Activated T-helper 2 cell treated with anti-CD3 and anti-CD28 coated beads, Interferon-gamma antibody, Interleukin-2, Interleukin-4, amounts not matched to agents 10 μg/mL and 5 μg/mL and 100 μg/mL, durations not matched to agents 14 hours and 24 hours and 36 hours (primary cell): ENCODE measurements at places on chromosomes 5 and 9. TPM values are rescaled to one million over a fixed set of nuclear protein-coding genes. Genes with fewer than 3 reads are reported as not detected.

DNA sequence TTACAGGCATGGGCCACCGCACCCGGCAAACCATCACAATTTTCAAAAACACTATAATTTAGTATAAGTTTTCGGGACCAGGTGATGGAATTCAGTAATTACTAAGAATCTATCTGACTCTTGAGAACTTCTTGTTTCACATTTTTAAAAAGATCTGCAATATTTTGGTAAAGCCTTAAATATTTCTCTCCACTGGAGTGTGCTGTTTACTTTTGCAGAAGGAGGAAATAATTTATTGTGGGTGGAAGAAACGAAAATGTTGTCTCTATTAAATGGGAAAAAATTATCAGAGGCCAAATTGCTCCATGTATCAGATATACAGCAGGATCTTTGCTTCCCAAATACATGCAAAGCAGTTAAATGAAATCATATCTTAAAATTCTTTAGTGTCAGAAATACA, 566.8 kb upstream of the CYLC2 start:
- no peaks in the 10 kb centered on the region for H3K4me1 ChIP-seq
- no peak overlapping the region for H3K4me3 ChIP-seq
- DNase-seq = no peak
- no peak overlapping the region for H3K27ac ChIP-seq
- H3K27me3 ChIP-seq = no peaks in the 10 kb centered on the region
- no peaks in the 10 kb centered on the region for H3K36me3 ChIP-seq

DNA sequence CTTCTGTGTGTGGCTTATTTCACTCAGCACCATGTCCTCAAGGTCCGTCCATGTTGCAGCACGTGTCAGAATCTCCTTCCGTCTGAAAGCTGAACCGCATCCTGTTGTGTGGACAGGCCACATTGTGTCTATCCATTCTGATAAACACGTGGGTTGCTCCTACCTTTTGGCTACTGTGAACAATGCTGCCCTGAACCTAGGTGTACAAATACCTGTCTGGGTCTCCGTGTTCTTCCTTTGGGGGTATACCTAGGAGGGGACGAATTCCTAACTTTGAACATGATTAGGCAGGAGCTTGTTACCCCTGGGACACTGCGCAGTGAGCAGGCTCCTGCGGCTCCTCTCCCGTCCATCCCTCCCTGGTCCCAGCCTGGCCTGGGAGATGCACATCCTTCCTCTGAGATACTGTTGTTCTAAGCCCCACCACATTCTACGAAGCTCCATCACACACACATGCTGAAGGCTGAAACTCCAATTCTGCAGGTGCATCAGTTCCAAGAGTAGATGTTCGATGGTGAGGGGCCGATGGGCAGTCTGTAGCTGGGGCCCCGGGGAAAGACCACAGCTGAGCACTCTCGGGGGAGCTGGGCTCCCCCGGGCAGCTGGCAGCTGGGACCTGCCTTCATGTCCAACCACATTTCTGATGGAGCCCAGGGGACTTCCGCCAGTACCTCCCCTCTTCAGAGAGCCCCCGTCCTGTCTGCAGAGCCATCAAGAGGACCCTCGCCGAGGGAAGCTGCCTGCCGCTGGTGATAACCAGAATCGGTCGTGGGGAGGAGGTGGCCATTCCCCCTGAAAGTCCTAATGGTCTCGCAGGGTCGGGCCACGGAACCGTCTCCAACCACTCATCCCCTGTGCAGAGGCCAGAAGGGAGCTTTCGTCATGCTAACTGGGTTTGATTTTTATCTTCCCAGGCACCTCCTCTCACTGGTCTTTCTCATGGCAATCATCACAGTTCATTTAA, 120.9 kb downstream of the COL23A1 start:
- H3K4me3 ChIP-seq = no peak overlapping the region
- no peak for DNase-seq
- no peaks in the 10 kb centered on the region for H3K36me3 ChIP-seq

DNA sequence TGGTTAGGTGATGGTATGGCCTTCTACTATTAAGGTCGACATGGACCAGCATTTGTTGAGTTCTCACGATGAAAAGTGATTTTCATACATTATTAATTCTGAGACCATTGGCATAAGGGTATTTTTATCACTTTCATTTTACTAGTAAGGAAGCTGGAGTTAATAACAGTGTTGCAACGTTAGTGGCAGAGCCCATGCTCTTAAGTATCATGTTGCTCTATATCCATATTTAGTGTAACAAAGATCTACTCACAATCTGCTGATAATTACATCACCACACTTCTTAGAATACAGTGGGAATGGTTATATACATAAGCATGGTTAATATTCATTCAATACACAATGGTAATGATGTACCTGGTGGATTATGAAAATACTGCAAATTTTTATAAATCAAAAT, 81.9 kb downstream of the PRR16 start:
- H3K4me3 ChIP-seq = no peak overlapping the region
- DNase-seq = no peak
- H3K27ac ChIP-seq = no peak overlapping the region

DNA sequence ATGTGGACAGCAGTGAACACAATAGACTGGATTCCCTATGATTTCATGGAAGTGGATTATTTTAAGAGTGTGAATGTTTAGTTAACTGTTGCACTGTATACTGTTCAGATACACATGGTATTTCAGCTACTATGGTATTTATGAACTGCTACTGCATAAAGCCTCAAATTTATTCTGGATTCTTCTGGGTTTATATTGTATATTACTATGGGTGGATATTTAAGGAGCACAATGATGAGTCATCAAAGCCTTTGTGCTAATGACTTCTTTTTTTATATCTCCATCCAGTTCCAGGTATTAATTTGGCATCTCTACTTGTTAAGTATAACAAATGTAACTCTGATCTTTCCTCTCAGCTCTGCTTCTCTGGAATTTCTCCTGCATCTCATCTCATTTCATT, 6.8 kb downstream of the KDM4C start:
- H3K4me1 ChIP-seq = peaks cover 37% of the 10 kb centered on the region
- peaks cover 23% of the 10 kb centered on the region for H3K36me3 ChIP-seq
- H3K27ac ChIP-seq = no peak overlapping the region
- no peak for DNase-seq

DNA sequence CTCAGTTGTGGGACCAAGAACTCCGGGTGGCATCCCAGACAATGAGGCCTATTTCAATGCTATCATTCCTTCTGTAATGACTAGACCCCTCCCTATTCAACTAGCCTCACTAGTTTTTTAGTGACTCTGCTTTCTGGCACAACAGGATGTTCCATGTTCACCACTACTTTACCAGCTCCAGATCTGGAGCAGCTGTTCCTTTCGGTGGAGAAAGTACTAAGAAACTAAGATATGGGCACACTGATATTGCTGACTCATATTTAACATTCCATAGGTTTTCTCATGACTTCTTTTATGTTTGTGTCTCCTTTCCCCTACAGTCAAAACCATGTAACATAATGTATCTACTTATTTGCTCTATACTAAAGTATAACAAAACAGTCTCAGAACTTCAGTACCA, 24.1 kb downstream of the IL33 start:
- no peak for DNase-seq
- no peak overlapping the region for H3K4me3 ChIP-seq
- H3K4me1 ChIP-seq = peaks cover 8% of the 10 kb centered on the region
- H3K36me3 ChIP-seq = no peaks in the 10 kb centered on the region

DNA sequence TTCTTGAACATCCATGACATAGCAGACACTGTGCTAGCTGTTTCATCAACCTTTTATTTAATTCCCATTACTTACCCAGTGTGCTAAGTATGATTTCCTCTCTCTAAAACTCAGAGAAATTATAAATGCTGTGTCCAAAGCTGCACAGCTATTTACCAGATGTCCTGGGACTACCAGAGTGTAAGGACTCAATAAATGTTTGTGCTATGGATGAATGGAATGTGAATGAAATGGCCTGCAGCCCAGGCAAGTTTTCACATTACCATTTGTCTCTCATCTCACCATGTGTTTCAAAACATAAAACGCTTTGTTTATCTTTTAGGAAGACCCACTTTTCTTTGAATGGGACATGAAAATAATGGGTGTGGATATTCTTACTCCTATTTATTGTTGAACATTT, 96.2 kb downstream of the ARHGEF28 start:
- no peak for DNase-seq
- H3K4me1 ChIP-seq = no peaks in the 10 kb centered on the region
- no peak overlapping the region for H3K27ac ChIP-seq
- no peak overlapping the region for H3K4me3 ChIP-seq

DNA sequence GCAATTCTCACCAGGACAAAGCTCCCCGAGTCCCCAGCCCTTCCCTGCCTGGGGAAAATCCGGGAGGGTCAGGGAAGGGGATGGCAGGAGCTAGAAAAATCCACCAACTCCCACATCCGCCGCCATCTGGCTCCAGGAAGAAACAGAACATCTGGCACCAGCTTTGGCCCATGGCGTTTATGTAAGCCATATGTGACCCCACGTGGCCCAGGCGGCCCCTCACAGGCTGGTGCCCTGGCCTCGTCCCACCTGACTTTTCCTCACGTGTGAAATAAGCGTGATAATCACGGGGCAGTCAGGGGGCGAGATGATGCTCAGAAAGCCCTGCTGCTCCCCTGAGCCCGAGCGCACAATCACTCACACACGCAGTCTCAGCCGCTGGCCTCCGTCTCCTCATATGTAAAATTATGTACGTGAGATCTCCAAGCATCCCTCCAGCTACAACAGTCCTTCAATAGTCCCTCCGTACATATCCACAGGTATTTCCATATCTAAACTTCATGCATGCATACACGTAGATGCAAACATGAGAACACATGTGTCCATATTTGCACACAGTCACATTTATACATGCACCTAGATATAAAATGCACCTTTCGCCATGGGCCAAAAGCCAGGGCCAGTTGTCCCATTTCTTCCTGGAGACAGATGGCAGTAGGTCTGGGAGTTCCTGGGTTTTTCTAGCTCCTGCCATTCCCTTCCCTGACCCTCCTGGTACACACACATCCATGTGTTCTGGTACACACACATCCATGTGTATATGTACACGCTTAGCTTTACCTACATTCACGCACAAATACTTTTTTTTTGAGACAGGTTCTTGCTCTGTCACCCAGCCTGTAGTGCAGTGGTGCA, 28.9 kb downstream of the PLPP7 start:
- H3K27ac ChIP-seq = no peak overlapping the region
- no peak overlapping the region for H3K4me3 ChIP-seq
- H3K27me3 ChIP-seq = no peaks in the 10 kb centered on the region
- no peaks in the 10 kb centered on the region for H3K36me3 ChIP-seq
- no peaks in the 10 kb centered on the region for H3K4me1 ChIP-seq

GRCh38 chr5:138449501-138450239, 10.8 kb downstream of the REEP2 start:
- peak overlapping the region; percentile 19 for H3K27ac ChIP-seq
- no peaks in the 10 kb centered on the region for H3K36me3 ChIP-seq
- peaks cover 2% of the 10 kb centered on the region for H3K27me3 ChIP-seq
- peak; percentile 69 for DNase-seq

DNA sequence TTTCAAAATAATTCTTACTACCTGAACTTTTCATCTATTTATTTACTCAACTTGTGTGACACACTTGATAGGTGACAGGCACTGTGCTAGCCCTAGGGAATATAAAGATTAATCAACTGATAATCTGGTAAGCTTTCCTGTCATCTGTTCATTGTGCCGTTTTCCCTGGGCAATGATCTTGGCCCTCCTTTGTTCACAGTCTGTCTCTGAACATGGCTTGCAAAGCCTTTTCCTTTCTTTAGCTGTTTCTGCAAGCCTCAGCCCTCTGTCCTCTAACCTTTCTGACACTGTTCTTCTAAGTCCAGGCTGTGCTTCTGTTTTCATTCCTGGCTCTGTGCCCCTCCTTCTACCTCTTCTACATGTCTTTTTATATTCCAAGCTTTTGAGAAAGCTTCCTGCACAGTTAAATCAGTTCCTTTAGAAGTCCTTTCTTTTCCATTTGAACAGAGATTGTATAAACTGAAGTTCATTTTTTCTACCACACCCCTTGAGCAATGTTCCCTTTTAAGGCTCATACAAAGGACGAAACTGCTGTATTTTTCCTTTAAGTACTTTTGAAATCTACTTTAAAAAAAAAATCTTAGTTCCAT, 803.0 kb upstream of the ZNF608 start:
- no peak for DNase-seq
- H3K27ac ChIP-seq = no peak overlapping the region
- H3K4me1 ChIP-seq = no peaks in the 10 kb centered on the region
- no peaks in the 10 kb centered on the region for H3K27me3 ChIP-seq
- H3K4me3 ChIP-seq = no peak overlapping the region

DNA sequence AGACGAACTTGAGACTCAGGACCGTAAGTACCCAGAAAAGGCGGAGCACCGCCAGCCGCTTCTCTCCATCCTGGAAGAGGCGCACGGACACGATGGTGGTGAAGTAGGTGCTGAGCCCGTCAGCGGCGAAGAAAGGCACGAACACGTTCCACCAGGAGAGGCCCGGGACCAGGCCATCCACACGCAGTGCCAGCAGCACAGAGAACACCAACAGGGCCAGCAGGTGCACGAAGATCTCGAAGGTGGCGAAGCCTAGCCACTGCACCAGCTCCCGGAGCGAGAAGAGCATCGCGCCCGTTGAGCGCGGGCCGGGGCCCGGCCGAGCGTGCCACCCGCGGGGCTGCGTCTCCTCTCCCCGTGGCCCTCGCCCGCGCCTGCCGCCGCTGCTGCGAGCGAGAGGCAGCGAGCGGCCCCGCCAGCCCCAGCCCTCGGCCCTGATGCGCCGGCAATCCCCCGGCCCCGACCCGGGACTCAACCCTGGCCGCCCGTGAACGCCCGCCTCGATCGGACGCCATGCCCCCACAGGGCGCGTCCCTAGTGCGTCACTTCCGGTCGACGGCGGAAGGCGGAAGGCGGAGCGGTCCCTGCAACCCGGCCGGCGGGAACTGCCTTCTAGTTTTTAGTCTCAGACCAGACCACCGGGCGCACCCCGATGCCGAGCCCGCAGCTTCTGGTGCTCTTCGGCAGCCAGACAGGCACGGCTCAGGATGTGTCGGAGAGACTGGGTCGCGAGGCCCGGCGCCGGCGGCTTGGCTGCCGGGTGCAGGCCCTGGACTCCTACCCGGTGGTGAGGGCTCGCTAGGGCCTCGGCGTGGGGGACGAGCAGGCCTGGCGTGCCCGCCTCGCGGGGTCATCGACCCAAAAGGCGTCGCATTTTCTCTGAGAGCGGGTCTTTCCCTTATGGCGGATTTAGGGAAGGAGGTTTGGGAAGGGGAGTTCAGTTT, at the start of the genes NDOR1 and TMEM203:
TSS of gene NDOR1 (plus strand) at position 575 of the 944 bp plus-strand sequence. CDS start at position 653, 78 bp downstream.
TSS of gene TMEM203 (minus strand) at position 523 of the 944 bp plus-strand sequence. CDS start at position 289, 234 bp downstream.
- peak; percentile 91 for DNase-seq
- H3K27me3 ChIP-seq = no peaks in the 10 kb centered on the region
- H3K4me3 ChIP-seq = peak within 1 kb of the TSS; percentile 93
- peaks cover 32% of the 10 kb centered on the region for H3K4me1 ChIP-seq

- no peaks in the 10 kb centered on the region for H3K27me3 ChIP-seq
- no peaks in the 10 kb centered on the region for H3K36me3 ChIP-seq
- H3K4me3 ChIP-seq = no peak overlapping the region
- H3K4me1 ChIP-seq = no peaks in the 10 kb centered on the region
- no peak overlapping the region for H3K27ac ChIP-seq
These were observed 289.2 kb downstream of the CCDC171 start for GRCh38 chr9:15842051-15842450.

GRCh38 chr5:78541086-78541654, 107.4 kb downstream of the LHFPL2 start:
- H3K36me3 ChIP-seq = no peaks in the 10 kb centered on the region
- no peak for DNase-seq
- no peak overlapping the region for H3K4me3 ChIP-seq
- no peak overlapping the region for H3K27ac ChIP-seq

Gene RNF183
- 0.30 TPM in 1 of 2 replicates, not detected in the other for total RNA-seq

Gene GPRIN1
- 3.0 and 3.6 TPM in 2 replicates for total RNA-seq

Gene SHISAL2B
- not detected in 2 replicates for total RNA-seq

Gene SAPCD2
- 26.5 and 27.1 TPM in 2 replicates for total RNA-seq
